ENCODE measurements at places on chromosomes 11 and 22.

DNA sequence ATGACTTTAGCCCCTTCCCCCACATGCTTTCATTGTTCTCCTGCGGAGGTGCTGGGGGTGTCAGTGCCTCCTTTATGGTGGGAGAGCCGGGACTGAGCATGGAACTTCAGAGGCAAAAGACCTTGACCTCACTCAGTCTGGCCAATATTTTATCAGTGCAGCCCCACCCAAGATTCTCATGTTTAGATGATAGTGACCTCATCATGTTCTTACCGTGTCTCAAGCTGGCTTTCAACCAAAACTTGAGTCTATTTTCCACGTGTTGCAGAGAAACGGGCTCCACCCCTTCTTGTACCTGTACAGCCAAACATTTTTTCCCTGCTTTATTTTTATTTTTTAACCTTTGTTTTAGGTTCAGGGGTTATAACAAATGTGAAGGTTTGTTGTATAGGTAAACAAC is 47.7 kb upstream of the NECTIN1 start:
- DNase-seq: no peak

DNA sequence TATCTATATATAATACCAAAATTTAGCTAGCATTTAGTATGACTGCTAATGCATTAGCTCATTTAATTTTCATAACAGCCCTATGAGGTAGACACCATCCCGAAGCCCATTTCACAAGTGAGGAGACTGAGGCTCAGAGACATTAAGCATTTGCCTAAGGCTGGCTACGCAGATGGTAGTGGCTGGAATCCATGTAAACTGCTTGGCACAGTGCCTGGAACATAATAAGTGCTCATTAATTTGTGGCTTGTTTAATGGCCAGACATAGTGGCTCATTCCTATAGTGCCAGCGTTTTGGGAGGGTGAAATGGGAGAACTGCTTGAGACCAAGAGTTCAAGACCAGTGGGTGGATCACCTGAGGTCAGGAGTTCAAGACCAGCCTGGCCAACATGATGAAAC is 17.8 kb upstream of the TP53I11 start:
- DNase-seq: no peak

- no peak for DNase-seq
Measured at GRCh38 chr11:94459576-94459975, 34.1 kb downstream of the MRE11 start.

GRCh38 chr11:2669634-2670469 is 29.9 kb downstream of the KCNQ1OT1 start:
- DNase-seq: no peak

GRCh38 chr11:8070417-8071115 is 10.4 kb upstream of the TUB start:
- no peak for DNase-seq

DNA sequence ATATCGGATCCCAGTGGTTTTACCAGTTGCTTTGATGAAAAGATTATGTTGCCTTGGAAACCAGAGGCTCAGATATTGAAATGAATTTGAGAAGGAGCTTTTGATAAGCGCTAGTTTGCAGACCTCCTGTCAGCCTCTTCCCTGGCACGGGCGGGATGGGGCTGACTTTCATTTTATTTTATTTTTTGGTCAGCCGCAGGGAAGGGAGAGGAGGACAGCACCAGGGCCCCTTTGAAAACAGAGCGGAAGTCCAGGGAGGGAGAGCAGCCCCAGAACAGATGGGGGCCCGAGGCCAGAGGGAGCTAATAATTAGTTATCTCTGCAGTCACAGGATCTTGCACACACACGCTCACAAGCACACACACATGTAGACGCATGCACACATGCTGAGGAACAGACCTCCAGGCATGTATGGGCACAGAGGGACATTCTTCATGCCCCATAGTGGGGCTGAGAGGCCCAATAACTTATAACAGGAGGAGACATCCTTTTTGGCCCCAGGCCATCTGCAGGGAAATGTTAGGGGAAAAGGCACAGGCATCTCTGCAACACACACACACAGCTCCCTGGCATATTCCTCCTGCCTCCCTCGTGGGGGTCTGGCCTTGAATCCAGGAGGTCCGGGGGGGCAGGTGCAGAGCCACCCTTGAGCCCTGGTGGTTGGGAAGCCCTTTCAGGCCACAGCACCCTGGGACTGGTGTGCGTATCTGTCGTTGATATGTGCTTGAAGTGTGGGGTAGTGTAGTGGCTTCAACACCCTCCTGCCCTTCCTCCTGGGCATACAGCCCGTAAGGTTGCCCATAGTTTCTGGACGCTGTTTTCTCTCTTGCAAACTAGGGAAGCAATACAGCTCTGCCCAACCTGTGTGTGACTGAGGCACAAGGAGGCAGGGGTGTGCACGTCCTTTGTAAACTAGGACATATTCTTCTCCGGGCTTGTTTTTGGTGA is 117.3 kb downstream of the CEP164 start:
- no peak for DNase-seq

DNA sequence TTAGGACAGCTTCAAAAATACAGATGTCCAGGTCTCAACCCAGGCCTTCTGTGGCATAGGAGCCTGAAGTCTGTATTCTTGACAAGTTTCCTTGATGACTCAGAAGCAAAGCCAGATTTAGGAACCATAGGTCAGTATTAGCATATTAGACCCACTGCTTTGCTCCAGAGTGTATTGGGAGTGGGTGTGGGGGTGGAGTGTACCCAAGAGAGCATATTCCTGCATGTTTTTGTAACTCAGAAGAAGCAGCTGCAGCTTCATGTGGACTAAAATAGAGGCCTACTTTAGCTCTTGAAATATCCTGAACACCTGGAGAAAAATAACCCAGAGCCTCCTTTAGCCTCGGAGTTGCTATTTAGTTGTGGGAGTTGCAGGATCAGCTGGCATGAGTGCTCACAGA is 106.7 kb downstream of the CCDC81 start:
- DNase-seq: no peak

- DNase-seq: no peak
Measured at GRCh38 chr11:86292912-86293616, 9.0 kb upstream of the HIKESHI start.

DNA sequence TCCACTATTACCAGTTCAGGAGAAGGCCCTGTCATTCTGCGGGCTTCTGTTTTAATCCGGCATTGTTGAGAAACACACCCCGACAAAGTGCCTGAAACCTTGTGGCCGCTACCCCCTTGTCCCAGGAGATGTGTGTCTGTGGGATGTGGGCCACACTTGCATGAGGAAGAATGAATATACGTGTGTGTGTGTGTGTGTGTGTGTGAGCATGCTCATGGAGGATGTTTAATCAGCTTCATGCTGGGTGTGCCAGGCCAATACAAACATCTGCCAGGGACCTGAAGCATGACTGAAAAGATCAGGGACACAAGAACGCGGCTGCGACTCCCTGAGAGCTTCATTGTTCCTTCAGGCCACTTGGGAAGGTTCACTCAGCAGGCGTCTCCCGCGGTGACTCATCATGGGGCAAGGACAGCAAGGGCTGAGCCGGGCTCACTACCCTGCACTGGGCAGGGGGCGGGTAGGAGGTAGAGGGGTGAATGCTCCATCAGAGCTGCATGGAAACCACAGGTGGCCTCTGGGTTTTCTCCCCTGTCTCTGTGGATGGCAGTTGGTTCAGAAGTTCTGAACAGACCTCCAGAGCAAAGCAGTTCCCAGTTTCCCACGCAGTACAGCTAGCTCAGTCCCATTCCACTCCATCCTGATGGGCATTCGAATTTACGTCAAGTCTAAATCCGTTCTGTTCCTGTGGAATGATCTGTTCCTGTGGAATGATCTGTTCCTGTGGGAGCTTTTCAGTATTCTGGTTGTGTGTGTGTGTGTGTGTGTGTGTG is 7.0 kb upstream of the MALAT1 start:
- peak; percentile 63 for DNase-seq

DNA sequence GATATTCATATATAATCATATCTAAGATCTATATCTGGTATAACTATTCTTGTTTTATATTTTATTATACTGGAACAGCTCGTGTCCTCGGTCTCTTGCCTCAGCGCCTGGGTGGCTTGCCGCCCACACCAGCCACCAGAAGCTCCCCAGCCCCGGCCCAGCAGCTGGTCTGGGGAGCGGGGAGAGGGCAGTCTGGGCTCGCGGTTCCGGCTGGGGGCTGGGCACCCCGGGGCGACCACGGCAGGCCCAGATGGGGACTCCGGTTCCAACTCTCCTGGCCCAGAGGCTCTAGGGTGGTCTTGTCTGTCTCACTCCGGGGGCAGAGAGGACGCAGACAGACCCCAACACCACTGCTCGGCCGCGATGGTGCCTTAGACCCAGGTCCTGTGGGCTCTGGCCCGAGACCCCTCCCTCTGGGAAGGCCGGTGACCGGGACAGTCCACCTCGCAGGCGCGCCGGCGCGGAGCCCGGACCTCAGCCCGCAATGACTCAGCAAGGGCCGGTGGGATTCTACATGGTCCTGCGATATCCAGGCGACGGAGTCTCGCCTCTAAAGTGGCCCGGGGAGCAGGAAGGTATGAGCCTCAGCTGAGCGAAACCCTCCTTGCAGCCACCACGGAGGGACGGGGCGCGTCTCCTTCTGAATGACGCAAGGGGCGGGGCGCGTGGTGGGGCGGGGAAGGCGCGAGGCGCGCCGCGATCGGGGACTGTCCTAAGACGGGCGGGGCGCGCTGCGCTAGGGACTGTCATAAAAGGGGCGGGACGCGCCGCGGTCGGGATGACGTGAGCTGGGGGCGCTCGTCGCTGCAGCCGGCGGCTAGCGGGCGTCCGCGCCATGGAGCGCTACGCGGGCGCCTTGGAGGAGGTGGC is at the start of gene DGCR6:
TSS of gene DGCR6 (plus strand) at position 781 of the 870 bp plus-strand sequence. CDS start at position 836, 55 bp downstream.
- DNase-seq: no peak

DNA sequence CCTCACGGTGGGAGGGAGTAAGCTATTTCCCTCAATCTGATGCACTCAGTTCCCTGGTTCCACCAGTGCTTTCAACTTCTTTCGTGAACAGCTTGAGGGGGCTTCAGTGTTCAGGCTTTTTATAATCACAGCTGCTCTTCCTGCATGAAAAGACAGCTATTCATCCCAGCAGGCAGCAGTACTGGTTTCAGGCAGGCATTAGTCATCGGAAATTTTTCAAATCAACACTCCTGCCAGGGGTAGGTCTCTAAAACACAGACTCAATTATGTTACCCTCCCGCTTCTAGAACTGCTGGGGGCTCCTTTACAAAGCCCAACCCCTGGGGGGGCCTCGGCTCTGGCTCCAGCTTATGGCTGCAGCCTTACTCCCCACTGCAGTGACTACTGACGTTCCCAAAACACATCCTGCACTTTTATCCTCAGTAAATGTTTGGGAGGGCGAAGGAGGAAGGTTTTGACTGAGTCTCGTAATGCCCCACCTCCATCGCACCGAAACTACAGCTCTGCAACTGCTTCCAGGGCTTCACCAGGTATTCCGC is 5.8 kb downstream of the POLDIP3 start:
- no peak for DNase-seq

- no peak for DNase-seq
Measured at GRCh38 chr22:32226326-32227104, 21.6 kb upstream of the RFPL2 start.

DNA sequence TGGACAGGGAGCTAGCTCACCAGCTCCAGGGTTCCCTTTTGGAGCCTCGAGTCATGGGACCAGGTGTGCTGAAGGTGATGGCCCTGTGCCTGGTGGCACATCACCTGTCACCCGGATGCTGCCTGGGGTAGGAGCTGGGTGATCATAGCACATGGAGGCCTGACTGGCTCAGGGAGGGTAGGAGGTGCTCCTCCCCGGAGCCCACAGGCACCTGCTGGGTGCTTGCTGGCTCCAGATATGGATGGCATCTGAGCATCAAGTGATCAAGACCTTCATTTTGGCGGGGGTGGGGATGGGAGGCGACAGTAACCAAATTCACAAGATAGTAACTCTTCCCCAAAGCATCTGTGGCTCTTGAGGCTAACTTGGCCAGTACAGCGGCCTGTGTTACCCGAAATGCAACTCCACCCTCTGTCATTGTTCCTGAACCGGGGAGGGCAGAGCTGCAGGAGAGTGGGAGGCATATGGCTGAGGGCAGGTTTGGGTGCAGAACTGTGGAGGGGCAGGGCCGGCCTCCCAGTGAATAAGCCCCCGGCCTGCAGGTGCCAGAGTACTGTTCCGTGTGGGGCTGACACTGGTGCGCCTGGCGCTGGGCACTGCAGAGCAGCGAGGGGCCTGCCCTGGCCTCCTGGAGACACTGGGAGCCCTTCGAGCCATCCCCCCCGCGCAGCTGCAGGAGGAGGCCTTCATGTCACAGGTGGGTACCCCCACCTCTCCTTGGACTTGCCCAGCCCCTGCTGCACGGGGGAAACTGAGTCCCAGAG is 4.7 kb downstream of the TBC1D10C start:
- DNase-seq: no peak

- no peak for DNase-seq
Measured at GRCh38 chr11:133636711-133637355, 104.5 kb upstream of the OPCML start.
